ENCODE measurements at places on chromosomes 7 and 10.

DNA sequence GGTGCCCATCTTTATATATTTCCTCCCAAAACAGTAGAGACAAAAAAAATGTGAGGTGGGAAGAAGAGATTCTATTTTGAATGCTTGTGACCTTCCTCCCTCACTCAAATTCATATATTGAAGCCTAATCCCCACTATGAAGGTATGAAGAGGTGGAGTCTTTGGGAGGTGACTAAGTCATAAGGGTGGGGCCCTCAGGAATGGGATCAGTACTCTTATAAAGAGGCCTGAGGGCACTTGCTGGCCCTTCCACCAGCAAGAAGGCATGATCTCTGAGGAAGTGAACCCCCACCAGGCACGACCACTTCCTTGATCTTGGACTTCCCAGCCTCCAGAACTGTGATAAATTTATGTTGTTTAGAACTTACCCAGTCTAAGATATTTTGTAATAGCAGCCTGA, 517.2 kb upstream of the CNTNAP2 start:
- DNase-seq = no peak

DNA sequence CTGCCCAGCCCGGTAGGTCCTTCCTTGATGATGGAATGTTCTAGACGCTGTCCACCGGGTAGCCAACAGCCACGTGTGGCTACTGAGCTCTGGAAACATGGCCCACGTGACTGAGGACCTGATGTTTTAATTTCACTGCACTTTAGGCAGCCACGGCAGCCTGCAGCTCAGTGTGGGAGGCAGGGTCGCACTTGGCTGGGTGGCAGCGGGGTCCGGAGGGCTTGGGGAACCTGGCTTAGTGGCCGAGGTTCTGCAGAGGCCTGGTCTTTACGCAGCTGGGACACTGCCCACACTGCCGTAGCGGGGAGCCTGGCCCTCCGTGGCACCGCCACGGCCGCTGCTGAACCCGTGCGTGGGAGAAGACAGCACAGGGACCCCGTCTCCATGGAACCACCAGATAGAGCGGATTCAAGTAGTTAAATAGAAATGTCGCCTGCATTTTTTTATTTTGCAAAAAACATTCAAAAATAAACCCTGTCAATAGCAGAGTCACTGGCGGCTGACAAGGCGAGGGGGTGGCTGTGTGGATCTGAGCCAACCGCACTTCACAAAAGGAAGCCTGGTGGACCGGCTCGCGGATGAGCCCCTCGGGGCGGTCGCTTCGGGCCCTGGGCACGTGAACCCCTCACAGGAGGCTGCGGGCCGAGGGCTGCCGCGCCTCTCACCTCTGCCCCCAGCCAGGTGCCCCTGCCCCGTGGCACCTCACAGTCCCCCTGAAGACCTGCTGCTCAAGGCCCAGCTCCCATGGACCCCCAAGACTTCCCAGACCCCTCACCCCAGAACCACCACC, 25.6 kb upstream of the UTF1 start:
- DNase-seq = no peak

DNA sequence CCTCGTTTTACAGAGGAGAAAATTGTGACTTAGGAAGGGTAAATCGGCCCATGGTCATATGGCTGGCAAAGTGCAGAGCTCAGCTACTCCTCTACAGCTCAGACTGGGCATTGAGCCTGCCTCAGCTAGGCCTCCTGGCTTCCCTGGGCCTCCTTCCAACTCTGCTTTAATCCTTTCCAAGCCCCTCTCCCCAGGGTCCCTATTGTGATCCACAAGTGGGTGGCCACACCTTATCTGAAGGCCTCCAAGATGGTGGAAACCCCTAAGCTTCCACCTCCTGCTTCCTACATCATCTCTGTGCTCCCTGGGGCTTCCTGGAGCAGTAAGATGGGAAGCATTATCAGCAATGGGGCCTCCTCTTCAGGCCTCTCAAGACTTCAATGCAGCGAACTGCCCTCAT, 3.0 kb upstream of the LGI1 start:
- no peak for DNase-seq

DNA sequence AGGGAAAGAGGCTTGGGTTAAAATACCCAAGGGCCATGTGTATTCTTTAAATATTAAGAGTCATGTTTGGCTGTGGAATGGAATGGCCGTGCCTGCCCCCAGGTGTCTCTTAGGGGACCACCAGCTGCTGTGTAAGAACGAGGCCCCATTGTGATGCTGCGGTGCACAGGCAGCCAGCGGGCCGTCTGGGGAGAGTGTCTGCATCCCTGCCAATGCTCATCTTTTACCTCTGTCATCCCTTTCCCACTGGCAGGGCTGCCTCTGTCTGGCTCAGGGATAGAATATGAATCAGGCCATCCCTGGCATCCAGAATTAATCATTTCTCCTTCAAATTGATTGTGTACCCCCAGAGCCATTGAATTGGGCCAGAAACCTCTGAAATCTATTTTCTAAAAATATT, 137.8 kb upstream of the GALNT17 start:
- no peak for DNase-seq

DNA sequence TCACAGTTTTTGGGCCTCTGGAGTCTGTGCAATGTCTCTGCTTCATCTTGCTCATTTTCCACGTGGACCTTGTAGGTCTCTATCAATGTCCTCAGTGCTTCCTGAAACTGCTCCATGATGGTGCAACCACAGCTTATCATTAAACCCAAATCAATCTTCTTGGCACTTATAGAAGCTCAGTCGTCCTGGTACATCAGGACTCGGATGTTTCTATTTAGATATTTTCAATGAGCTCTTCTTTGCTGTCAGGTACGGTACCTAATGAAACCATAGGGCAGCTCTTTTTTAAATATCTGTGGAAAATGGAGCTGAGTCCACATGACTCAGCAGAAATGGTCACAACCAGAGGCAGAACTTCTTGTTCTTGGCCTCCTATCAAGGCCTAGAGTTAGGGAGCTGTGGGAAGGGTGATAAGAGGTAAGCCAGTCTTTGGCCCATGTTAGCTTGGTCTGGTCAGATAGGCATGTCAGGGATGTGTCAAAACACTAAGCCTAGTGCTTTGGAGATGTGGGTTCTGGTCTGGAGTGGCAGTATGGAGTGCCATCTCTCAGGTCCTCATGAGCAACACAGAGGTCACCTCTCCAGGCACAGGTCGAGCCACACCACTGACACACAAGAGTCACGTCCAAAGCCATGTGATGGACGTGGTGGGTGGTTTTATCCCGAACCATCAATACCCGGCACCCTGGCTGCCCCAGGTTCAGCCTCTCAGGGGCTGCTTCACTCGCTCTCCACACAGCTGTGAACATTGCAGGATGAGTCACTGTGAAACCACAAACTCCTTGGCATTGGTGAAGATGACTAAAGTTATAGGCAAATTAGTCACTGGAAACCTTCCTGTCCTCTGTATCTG, 87.0 kb downstream of the TBXAS1 start:
- DNase-seq = no peak

GRCh38 chr7:127380479-127380878, 12.0 kb downstream of the ZNF800 start:
- no peak for DNase-seq

DNA sequence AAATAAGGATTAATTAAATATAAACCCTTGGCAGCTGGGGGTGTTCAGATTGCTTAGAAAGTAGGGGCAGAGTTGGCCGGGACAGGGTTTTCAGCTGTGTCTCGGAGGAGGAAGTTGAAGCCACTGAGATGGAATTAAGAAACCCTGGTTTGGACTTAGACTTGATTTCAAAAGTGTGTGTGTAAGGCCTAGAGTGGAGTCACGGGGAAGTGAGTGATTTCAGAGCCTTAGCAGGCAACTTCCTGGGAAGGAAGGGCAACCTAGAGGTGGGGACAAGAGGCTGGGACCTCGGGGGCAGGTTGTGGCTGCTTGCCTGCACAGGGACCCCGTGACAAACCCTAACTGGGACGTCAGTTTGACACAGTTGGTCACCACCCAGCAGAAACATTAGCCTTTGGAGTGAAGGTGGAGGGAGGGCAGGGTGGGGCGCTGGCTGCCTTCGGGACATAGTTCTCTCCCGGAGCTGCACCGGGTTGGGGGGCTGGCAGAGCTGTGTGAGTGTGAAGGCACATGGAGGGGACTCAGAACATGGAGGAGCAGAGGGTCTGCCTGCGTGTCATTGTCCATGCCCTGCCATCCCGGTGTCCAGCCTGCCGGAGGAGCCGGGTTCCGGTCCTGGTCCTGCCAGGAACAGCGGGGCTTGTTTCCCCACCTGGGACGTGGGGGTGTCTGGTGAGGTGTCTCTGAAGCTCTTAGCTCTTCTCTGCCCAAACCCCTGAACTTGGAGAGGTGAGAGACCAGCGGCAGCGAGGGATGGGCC, 1.8 kb downstream of the BRI3 start:
- DNase-seq = no peak

DNA sequence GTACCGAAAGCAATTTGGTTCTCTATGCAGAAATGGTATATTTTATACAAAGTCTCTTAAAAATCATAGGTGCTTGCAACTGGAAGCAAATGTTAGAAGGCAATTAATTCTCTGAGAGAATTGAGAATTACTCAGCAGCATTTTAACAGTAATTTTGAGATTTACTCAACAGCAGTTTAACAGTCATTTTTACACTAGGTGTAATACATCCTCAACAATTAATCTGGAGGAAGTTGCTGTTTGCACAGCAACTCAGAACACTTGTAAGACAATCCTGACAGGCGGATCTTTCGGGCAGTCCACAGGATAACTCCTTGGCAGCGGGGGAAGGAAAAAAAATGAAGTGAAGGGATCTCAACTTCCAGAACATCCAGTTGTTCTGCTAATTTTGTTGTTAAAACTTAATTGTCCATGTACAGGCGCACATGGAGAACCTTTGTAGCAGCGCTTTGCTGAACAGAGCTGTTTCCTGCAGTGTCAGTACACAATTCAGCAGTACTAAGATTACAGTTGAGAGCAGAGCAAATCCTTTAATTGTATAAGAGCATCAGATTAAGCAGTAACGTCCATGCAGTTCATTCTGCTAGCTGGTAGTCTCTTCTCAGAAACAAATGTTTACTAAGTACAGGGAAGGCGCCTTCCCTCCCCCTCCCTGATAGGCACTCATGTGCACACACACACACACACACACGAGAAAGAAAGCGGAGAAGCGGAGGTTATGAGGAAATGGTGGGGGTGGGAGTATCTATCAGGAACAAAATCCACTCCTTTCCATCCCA, 43.8 kb downstream of the ENO4 start:
- DNase-seq = peak; percentile 11

- DNase-seq = no peak
Measured at GRCh38 chr7:30648744-30649540, 33.3 kb downstream of the CRHR2 start.

DNA sequence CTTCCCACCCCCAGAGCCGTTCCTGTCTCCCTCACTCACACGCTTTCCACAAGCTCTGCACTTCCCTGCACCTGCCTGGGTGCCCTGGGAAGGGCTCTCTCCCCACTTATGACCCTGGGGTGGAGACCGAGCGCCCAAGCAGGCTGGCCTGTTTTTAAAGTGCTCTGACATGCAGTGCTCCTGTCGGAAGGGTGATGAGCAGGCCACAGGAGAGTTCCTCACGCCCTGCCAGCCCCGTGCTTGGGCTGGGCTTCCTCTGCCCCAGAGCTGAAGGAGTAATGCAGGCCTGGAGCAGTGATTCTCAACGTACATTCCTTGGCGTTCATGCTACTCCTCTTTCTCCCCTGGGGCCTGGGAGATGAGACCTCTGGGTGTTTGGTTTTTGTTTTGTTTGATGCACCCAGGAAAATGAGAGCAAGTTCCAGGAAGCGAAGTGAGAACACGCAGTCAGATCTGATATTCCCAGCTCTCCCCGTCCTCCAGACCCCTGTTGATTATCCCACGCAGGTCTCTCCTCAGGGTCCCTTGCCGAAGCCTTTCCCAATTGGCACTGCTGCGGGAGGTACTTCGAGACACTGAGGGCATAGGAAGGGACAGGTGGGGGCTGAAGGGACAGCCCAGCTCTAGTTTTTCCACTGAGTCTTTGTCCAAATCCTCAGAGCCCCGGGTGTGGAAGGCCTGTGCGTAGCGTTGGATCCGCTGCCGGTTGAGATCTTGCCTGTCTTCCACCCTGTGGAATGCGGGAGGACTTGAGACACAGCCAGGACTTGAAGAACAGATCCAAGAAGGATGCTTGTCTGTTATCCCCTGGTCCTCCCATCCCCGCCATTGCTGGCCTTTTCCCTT, 14.1 kb downstream of the TRPV6 start:
- no peak for DNase-seq

DNA sequence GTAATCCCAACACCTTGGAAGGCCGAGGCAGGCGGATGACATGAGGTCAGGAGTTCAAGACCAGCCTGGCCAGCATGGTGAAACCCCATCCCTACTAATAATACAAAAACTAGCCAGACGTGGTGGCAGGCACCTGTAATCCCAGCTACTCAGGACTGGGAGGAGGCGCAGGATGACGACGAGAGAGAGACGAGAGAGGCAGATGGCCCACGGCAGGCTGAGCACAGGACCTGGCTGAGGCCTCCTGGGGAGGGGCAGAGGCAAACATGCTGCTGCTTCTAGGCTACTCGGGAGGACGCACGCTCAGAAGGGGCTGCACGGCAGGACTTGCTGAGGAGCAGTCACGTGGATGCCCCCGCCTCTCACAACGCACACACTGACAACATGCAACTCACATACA, 22.4 kb downstream of the DIP2C start:
- DNase-seq = no peak

- DNase-seq = no peak
Measured at GRCh38 chr7:137961200-137962177, 40.4 kb downstream of the CREB3L2 start.

DNA sequence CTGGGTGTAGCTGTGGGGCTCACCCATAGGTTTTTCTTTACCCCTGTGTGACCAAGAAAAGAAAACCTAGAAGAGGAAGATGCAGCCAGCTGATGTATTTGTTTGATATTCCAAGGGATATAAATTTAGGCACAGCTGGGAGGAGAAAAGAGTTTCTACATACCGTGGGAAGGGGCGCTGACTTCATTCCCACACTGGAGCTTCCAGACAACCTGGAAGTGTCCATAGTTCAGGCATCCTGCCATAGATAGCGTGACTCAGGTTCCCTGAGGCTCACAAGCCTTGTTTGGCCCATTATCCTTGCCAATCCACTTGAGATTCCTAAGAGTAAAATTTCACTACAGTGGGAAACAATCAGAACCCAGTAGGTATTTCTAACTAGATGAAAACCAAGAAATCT, 371.7 kb upstream of the NRP1 start:
- no peak for DNase-seq

DNA sequence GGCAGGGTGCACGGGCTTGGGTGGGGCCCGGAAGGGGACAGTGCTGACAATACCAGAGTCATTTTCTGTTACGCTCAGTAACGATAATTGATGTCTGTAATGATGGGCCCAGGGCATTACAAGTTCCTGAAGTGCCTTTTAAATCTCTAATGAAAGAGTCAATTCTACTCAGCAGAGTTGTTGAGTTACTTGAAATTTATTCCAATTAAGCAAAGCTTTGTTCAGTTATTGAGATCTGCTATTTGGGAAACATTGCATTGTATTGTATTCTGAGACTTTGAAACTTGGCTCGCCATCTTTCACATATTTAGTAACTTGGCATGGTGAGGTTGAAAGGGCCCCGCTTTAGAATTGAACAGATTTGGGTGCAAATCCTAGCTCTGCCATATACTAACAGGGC, 34.7 kb downstream of the MINDY4 start:
- DNase-seq = no peak

DNA sequence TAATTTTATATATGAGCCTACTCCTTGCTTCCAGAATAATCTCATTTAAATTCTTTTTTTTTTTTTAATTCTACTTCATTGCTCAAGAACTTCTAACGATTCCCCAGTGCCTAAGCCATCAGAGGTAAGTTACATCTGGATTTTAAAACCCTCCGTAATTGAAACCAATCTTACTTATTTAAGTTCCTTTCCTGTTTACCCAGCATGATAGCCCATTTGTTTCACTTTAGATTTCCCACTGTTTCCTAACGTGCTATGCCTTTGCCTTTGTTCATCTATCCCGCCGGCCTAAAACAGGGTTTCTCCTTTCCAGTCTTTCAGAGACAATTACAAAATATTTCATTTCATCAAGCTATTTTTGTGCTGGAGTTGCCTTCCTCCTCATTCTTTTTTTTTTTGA, 75.8 kb upstream of the ETV1 start:
- DNase-seq = no peak
